ENCODE measurements at places on chromosomes 5 and 9.

DNA sequence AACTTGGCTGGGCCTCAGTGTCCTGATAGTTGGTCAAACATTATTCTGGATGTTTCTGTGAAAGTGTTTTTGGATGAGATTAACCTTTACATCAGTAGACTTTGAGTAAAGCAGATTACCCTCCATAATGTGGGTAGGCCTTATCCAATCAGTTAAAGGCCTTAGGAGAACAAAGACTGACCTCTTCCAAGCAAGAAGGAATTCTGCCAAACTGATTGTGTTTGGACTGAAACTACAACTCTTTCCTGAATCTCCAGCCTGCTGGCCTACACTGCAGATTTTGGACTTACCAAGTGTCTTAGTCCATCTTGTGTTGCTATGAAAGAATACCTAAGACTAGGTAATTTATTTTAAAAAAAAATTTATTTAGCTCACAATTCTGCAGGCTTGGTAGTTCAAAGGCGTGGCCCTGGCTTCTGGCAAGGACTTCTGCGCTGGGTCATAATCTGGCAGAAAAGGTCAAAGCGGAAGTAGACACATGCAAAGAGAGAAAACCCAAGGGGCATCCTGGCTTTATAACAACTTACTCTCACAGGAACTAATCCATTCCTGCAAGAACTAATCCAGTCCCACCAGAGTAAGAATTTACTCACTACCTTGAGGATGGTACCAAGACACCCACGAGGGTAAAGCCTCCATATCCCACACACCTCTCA is 8.6 kb upstream of the ARHGEF37 start:
- DNase-seq = no peak

- DNase-seq = no peak
Measured at GRCh38 chr5:119338326-119338946, 17.4 kb upstream of the TNFAIP8 start.

DNA sequence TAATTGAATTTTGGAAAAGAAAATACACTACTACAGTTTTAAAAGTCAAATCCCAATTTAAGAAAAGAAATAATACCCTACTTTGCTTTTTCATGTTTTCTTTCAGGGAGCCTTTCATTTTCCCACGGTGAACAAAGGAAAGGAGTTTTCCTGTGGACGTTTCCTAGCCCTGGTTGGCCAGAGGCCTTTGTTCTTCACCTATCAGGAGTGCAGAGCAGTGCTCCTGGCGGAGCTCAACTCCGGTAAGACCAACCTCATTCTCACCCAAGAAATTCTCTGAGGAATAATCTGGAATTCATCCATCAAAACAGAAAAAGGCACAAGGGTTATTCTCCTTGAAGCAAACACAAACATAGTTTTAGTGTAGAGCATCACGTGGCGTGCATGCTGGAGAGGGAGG is 248.9 kb downstream of the ADGRV1 start:
- DNase-seq = no peak

- DNase-seq = no peak
Measured at GRCh38 chr5:149677731-149678130, 52.4 kb upstream of the PPARGC1B start.

DNA sequence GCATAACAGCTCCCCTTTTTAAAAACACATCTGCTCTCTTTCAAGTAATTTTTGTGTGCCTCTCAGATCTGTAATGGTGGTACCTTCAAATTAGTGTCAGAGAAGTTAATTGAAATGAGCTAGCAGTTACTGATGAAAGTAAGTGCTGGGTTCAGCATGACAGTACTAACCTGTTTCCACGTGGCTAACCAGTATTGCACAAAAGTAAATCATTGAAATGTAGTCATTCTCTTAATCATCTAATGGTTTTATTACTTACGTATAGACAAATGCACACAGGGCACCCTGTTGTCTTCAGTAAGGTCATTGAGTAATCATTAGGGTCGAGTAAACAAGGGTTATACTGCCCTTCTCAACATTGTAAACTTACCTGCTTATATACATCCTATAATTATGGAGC is 157.8 kb upstream of the PRR16 start:
- no peak for DNase-seq

GRCh38 chr9:135794361-135794885 is 92.4 kb downstream of the KCNT1 start:
- DNase-seq = no peak

DNA sequence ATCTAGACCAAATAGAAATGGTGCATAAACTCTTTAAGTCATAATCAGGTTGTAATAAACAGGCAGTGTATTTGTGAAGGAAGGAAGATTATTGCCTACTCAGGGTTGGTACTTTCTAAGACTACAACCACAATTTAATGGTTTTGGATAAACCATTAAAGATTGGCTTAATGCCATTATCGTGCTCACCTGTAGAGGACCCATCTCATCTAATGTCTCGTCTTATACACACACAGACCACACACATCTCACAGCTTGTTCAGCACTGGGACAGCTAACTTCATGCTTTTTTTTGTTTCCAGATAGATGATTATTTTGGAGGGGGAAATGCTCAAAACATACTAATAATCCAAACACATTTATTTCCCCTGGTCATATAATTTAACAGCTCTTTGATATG is 175.7 kb upstream of the SLC12A2 start:
- no peak for DNase-seq

DNA sequence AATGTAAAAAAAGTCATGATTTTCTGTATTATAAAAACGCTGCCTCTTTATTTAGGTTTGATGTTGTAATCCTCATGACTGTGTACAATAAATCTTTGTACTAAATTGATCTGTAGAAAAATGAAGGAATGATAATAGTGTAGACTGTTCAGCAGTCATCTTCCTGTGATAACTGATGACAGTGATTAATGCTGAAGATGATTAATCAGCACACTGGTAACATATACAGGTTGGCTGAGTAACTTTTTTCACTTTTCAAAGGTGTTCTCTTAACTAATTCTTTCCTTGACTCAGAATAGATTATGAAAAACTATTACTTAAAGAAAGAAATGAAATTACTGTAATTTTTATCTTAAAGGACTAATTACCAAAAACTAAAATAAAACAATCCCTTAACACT is 122.5 kb downstream of the RFX3 start:
- no peak for DNase-seq

DNA sequence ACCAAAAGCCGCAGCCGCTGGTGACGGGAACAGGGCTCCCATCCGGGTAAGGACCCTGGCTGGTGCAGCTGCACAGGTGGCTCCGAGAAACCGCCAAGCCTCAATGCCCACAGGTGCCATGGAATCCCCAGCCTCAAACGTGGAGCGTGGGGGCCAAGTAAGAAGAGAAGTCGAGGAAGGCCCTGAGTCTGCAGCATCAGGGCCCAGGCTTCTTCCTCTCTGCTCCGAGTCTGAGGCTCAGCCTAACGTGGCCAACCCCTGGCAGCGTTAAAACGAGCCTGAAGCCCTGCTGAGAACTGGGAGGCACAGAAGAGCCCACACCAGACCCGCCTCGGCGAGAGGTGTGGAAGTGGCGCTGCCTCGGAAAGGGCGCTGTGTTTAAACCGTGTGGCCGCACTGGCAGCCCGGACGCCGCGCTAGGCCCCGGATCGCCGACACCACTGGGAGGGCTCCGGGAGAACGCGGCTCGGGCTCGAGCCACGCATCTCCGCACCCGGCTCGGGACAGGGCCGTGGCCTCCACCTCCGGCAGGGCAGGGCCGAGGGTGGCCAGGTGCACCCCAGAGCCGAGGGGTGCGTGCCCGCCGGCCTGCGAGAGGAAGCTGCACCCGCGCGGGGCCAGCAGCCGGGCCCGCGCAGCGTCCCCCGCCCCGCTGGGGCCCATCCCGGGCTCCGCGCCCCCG is 730 bp downstream of the ZMYND19 start:
- no peak for DNase-seq

DNA sequence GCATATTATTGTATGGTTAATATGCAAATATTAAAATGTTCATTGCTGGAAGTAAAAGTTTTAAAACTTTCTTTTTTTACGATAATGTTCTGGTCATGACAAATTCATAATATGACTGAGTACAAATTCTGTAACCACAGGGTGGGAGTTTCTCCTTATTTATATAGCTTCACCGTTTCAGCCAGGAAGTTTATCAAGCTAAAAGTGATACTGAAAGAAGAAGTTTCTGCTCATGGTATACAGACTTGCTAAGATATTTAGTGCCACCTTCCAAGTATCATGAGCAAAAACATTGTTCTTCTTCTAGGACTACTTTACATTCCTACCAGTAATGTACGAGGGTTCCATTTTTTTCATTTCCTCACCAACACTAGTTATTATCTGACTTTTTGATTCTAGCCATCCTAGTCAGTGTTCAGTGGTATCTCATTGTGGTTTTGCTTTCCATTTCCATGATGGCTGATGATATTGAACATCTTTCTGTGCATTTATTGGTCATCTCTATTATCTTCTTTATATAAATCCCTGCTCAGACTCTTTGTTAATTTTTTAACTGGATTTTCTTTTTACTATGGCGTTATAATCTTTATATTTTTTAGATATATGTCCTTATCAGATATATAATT is 94.2 kb upstream of the PRRC1 start:
- DNase-seq = no peak

- peak; percentile 65 for DNase-seq
Measured at GRCh38 chr5:128084228-128085167, 932 bp downstream of the SLC12A2 start.

- DNase-seq = no peak
Measured at GRCh38 chr9:32463500-32464293, 62.3 kb downstream of the RIGI start.

Data from spinal cord (tissue), 10 donors.